ENCODE measurements at places on chromosomes 12 and 14.

DNA sequence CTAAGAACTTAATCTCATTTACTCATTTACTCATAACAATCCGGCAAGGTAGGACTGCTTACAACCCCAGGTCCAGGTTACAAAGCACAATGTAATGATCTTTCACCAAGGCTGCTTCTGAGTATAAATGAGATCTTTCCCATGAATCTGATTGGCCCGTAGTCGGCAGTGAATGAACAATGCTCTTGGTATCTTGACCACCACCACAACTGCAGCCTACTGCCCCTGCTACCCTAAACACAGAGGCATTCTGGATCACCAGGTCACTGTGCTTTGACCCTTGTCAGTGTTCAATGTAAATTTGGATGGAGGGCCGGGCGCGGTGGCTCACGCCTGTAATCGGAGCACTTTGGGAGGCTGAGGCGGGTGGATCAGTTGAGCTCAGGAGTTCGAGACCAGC is 15.9 kb downstream of the FAM181A start:
- peak; percentile 17 for DNase-seq

- DNase-seq, result no peak
Measured at GRCh38 chr12:65926119-65926908, 102.0 kb downstream of the HMGA2 start.

GRCh38 chr12:90899456-90900182 is 55.4 kb downstream of the CCER1 start:
- no peak for DNase-seq

GRCh38 chr12:63911341-63911740 is 66.8 kb downstream of the SRGAP1 start:
- no peak for DNase-seq

DNA sequence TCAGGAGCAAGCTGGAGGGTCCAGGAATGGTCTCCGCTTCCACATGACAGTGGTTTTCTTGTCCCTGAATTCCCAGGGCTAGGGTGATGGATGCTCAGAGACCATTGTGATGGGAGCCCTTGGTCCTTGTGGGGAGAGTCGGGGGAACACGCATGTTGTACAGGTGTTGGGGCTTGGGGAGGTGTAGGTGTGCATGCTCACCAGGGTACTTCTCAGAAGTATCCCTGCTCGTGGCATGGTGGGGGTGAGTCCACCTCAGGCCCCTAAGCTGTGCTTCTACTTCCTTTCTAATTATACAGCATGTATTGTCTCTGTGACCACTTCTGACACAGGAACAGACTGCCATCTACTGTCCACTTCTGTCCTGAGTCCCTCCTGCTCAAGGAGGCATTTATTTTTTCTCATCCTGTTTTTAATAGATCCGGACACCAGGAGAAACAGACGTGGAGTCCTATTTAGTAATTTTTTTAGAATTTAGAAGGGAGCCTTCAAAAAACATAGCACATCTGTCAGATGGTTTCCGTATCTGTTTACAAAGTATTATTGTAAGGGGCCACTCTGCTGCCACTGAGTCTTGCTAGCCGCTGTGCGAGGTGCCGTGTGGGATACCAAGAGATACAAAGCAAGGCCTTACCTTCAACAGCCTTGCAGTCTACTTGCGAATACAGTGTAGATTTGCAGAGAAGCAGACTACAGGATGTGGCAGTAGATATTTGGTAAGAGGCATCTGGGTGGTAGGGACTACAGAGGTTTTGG is 10.5 kb downstream of the NTF3 start:
- DNase-seq, result peak; percentile 62

GRCh38 chr14:96145116-96145864 is 59.3 kb upstream of the BDKRB2 start:
- no peak for DNase-seq

GRCh38 chr12:48779869-48780268 is 9.0 kb downstream of the ADCY6 start:
- no peak for DNase-seq

DNA sequence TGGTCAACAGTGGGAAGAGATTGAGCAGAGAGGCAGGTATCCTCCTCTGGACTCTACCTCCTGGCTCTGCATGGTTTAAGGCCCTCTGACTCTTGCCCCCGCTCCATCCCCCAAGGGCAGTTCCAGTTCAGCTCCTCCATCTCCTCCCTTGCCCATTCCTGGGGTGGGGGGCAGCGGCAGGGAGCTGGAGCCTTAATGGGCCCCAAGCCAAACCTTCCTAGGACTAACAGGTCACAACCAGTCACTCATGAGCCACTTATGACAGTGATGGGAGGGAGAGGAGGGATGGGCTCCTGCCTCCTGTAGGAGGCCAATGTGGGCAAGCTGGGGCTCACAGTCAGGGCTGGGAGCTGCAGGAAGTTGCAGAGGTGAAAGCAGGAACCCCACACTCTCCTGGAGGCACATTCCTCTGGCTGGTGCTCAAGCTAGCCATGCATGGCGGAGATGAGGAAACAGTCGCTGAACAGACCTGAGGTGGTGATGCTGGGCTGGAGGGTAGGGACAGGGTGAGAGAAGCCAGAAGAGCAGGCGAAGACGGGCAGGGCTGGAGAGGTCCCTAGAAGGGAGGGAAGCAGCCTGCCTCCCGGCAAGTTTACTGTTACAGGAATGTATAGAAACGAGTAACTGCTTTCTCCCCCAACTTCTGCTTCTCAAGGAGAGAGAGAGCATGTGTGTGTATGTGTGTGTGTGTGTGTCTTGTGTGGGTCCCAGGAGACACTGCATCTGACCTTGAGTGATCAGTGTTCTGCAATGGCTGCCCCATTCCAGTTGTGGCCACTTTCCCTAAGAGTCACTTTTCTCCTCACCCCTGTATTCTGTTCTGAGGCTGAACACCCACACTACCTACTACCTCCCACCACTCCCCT is 5.0 kb upstream of the RAPGEF3 start:
- DNase-seq, result no peak

DNA sequence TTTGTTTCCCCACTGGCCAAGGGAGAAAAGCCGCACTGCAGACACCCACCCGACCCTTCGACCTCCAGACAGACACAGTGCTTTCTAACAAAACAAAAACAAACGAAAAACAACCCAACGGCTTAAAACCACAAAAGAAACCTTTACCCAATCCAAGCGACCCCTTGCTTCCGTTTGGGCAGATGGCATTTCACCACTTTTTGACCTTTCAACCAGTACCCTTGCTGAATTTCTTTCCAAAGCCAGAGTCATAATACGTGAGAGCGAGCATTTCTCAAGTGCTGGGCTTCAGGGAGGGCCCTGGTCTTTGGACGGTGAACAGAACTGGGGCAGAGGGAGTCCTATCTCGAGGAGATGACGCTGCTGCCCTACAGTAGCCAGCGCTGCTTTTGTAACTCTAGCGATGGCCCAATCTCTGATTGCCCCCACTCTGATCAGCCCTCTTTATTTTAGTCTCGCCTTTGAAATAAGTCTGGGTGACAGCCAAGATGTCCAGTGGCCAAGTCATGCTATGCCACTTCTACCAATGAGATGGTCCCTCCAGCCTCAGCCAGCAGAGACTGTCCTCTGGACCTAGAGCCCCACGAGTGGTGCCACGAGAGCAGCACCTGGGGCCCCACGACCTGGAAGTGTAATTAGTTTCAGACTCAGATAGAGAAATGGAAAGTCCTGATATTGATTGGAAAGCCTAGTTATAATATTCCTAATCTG is 21.9 kb upstream of the ADIPOR2 start:
- no peak for DNase-seq

GRCh38 chr12:62817556-62818271 is 117.2 kb downstream of the PPM1H start:
- no peak for DNase-seq

DNA sequence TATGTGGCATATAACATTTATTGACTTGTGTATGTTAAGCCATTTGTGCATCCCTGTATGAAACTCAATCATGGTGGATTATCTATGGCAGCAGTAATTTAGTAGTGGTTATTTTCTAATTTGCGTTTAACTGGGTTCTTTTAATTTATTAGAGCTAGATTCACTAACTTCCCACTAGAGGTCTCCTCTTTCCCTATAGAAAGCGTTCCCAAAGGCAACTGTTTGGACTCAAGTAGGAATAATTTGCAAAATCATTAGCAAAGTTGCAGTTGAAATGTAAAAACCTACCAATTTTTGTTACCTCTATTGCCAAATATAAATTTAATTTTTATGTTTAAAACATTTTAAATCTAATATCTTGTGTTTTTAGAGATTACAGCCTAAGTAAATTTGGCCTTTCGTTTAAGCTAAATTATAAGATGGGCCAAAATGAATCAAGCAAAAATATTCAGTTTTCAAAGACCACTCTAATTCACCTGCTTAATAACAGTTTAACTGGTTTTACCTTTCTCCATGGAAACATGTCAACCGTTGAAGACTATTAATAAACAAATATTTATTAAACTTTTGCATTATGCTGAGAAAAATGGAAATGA is 6.0 kb downstream of the DMAC2L start:
- DNase-seq, result peak; percentile 60

GRCh38 chr12:32679920-32680237 is 778 bp downstream of the DNM1L start:
- DNase-seq, result no peak

GRCh38 chr14:67515386-67516079 is 17.6 kb upstream of the PLEKHH1 start:
- peak; percentile 17 for DNase-seq

- no peak for DNase-seq
Measured at GRCh38 chr14:81352413-81352812, 47.7 kb downstream of the STON2 start.

GRCh38 chr12:5621329-5621728 is 189.4 kb downstream of the NTF3 start:
- DNase-seq, result no peak

GRCh38 chr12:51077930-51078329 is 5.5 kb downstream of the CSRNP2 start:
- DNase-seq, result no peak

- DNase-seq, result no peak
Measured at GRCh38 chr12:131432532-131433260, 278.2 kb upstream of the SFSWAP start.

All from SW 1271 (cell line).